Stimulated activated naive CD4-positive, alpha-beta T cell (primary cell): ENCODE measurements at places on chromosomes 7 and 10.
A peak's percentile ranks its signal among the peaks of the same experiment; 100 is the strongest.

GRCh38 chr10:89966211-89966610 lies 264.8 kb downstream of the KIF20B start:
- DNase-seq = no peak

- DNase-seq = no peak
These were observed 58.8 kb upstream of the FHIP2A start for GRCh38 chr10:114762811-114763210.

DNA sequence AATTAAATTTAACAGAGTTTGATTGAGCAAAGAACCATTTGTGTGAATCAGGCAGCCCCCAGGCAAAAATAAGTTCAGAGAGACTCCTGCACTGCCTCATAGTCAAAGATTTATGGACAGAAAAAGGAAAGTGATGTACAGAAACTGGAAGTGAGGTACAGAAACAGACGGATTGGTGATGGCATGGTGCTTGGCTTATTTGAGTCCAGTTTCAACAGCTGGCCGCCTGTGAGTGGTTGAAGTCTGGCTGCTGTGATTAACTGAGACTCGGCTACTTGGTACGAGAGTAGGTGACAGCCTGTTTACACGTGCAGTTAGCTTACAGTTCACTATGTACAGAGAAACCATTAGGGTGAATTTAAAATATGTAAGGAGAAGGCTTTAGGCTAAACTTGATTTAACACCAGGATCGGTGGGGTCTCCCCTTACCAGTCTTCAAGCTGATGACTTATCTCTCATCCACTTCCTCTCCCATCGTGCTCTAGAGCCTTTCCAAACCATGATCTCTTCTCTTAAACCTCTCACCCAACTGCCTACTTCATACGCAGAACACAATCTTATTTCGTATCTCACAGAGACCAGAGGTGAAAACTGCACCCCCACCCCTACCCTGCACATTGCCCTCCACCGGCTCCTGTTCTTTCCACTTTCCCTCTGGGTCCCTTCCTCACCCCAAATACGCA lies 5.0 kb upstream of the MSMB start:
- no peak for DNase-seq

- DNase-seq = no peak
These were observed 1148.0 kb upstream of the CELF2 start for GRCh38 chr10:9869606-9870176.

DNA sequence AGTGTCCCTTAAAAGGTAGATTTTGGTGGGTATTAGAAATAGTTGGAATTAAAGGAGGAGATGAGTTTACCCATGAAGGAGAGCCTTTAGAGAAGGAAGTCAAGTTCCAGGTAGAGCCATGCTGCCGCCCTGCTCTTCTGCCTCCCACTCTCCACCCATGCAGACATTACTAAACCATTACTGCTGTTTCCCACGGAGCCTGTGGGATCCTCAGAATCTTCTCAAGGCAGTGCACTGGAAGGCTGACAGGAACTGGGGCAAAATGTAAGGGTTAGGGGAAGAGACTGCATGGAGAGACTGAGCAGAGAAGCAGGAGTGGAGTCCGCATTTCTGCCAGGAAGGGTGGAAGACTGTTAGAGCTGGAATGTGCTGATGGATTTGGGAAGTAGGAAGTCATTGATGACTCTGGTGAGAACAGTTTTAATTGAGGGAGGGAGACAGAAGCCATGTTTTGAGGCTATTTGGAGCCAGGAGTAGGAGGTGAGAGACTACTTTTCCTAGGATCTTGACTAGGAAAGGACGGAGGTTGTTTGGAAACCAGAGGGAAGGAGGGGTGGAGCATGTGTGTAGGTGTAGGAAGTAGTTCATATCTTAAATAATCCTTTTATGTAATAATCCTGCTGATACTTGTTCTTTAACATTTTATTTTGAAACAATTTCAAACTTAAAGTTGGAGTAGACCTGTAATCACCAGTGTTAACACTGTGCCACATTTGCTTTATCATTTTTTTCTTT lies 109.0 kb downstream of the CCNY start:
- DNase-seq = no peak

- no peak for DNase-seq
These were observed 73.0 kb upstream of the STK17A start for GRCh38 chr7:43509906-43510305.

DNA sequence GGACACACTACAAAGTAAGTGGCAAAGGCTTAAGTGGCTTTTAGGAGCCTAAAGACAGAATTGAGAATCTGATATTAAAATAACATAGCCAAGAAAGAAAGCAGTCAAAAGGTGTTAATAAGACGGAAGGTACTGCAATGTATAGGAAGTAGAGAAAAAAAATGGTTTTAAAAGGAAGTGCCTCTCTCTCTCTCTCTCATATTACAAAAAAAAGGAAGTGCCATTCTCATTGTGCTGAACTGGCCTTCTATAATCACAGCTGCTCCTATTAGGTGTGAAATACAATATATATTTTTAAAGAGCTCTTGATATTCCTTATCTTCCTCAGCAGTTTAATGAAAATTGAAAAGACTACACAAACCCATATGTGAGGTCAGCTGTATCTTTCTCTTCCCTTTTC lies 199.4 kb upstream of the NPVF start:
- no peak for DNase-seq

DNA sequence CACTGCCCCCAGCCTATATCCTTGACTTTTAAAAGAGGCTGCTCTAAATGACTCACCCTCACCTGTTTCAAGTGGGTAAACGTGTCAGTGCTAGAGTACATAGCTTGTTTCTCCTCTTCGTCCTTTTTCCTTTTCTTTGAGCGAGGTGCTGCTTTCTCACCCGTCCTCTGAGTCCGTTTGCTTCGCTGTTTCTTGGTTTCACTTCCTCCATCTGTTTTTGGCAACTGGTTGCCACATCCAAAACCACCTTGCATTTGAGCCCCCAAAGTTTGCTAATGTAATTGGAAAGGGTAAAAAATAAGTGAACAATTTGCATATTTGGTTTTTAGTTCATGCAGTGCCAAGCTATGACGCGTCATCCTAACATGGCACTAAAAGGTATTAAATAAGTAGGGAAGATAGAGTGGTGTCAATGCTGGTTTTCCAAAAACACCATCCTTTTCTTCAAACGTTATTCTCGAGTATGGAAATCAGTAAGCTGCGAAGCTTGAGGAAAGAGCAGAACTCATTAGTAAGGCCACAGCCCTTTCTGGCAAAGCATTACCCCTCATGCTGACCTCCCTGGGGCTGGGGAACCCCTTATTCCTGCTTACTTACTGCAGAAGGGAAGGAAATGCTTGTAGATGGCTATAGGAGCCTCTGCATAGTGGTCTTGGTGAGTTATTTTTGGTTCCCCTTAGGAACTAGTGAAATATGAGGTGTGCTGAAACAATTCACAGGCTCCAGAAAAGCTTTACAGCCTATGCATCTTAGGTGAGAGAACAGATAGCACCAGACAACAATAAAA lies 133.5 kb downstream of the GALNT11 start:
- no peak for DNase-seq

GRCh38 chr10:119377451-119377957 lies 165.0 kb downstream of the RGS10 start:
- DNase-seq = no peak

DNA sequence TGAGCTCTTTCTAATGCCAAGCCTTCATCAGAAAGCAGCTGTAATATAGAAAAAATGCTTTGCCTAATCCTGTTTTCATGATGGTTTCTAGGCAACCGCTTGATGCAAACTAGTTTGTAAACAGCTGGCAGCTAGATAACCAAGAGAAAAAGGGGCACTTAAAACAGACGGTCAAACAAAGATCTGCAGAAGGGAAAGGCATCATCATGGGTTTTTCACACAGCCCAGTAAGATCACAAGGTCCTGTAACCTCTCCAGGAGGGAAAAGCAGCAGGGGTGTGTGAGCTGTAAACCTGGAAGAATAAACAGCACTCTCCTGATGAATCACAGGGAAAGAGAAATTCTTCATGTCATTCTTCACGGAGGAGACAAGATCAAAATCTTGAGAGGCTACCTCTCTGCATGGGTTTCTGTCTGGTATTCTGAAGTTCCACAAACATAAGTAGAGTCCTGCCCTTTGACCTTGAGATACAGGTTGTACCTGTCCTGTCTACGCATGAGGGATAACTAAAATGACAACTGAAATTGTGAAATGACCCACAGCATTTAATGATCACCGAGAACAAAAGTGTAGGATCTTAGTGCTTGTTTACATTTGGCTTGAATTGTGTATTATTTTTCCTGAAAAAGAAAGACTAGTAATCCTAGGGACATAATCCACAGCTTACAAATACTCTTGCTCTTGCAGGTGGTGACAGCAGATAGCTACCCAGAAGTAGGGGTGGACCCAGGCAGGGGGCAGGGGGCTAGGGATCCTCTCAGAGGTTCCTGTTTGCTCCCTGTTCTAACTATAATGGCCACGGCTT lies 48.0 kb downstream of the CREB3L2 start:
- no peak for DNase-seq

GRCh38 chr10:80421707-80422536 lies 13.6 kb downstream of the PRXL2A start:
- no peak for DNase-seq

DNA sequence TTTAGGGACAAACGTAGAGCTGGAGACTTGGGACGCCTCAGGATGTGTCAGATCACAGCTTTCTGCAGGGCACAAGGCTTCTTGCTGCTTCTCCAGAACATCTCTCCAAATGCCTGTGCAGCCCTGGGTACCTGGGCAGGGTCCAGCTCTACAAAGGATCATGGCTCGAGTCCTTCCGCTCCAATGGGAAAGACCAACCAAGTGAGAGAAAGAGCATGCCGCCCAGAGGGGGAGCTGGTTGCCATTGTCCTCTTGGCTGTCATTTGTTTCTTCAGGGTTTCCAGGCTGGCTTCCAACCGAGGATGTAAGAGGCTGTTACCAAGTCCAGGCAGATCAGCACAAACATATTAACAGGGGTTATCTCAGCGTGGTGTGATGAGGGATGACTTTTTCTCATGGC lies 5.6 kb upstream of the LEP start:
- DNase-seq = no peak

GRCh38 chr7:27424231-27424630 lies 181.6 kb downstream of the EVX1 start:
- DNase-seq = no peak

- DNase-seq = no peak
These were observed 81.7 kb downstream of the RNF32 start for GRCh38 chr7:156722043-156722826.

DNA sequence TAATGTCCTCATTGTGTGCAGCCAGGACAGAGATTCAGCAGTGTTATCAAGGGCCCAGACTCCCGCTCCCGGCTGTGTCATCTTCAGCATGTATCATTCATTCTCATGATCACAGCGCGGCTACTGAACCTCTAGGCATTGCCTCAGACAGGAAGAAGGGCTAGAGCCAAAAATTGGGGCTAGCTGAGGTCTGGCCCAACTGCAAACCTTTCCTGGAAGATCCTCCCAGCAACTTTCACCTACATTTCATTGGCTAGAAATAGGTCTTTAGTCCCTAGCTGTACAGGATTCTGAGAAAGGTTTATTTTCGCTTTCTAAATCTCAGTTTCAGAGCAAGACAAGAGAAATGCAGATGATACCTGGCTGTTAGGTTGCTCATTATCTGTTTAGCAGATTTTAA lies 81.9 kb downstream of the CREM start:
- DNase-seq = no peak

GRCh38 chr10:69061305-69062161 lies 26.4 kb upstream of the SRGN start:
- DNase-seq = peak; percentile 50

GRCh38 chr10:79483948-79484347 lies 28.4 kb upstream of the EIF5AL1 start:
- DNase-seq = no peak

DNA sequence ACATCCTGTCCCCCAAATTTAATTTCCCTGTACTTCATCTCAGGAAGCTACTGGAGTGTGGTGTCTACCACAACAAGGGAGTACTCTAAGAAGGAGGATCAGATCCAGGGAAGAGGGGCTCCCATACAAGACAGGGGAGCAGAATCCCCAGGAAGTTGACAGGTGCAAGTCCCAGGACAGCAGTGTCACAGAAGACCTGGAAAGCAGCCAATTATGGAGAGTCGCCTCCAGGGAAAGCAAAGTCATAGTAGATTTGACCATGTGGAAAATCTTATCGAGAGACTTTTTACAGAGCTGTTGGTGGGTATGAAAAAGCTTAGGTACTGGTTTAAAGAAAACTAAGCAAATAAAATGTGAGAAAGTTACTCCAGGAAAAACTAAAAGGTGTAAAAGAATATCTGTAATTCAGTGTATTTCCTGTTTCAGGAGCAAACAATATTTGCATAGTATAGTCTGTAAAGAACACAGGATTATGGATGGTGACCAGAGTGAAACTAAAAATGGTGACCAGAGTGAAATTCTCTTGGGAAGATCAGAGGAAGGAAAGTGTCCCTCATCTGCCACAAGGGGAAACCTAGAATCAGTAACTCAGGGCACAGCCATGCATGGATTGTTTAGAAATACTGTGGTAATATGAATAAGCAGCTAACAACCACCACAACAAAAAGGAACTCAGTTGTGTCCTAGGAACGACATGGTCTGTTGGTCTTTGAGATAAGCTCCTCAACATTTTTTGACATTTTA lies 44.5 kb downstream of the LANCL2 start:
- no peak for DNase-seq

DNA sequence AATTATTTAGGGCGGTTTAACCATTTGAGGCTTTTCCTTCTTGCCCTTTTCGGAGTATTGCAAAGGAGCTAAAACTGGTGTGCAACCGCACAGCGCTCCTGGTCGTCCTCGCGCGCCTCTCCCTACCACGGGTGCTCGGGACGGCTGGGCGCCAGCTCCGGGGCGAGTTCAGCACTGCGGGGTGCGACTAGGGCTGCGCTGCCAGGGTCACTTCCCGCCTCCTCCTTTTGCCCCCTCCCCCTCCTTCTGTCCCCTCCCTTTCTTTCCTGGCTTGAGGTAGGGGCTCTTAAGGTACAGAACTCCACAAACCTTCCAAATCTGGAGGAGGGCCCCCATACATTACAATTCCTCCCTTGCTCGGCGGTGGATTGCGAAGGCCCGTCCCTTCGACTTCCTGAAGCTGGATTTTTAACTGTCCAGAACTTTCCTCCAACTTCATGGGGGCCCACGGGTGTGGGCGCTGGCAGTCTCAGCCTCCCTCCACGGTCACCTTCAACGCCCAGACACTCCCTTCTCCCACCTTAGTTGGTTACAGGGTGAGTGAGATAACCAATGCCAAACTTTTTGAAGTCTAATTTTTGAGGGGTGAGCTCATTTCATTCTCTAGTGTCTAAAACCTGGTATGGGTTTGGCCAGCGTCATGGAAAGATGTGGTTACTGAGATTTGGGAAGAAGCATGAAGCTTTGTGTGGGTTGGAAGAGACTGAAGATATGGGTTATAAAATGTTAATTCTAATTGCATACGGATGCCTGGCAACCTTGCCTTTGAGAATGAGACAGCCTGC lies 3.1 kb downstream of the FZD1 start:
- DNase-seq = no peak

- no peak for DNase-seq
These were observed 283.0 kb upstream of the KLF6 start for GRCh38 chr10:4067931-4068561.
